ENCODE measurements at places on chromosomes 5 and 9. TPM values are rescaled to one million over a fixed set of nuclear protein-coding genes. Genes with fewer than 3 reads are reported as not detected.

MLANA gene
- polyA plus RNA-seq, result not detected

SLC36A3 gene
- polyA plus RNA-seq, result not detected

KIF20A gene
- polyA plus RNA-seq, result 34.4 TPM

GRCh38 chr5:14793851-14794250 is 77.7 kb downstream of the ANKH start:
- DNase-seq, result no peak

DNA sequence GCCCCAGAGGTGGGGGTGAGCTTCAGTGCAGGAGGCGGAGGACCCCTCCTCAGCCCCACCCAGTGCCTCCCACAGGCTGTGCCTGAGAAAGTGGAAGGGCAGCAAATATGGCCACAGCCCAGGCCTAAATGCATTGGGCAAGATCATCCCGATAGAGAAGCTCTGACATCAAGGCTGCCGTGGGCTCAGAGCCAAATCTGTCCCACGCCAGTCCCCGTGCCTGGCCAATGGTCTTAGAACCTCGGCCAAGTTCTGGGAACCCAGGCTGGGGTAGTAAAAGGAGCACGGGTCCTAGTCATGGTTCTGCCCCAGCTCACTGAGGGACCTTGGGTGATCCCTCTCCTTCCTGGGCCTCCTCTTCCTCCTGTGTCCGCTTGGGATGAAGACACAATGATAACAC is 27.7 kb upstream of the TNIP1 start:
- DNase-seq, result no peak

CTXN3 gene
- not detected for polyA plus RNA-seq

DNA sequence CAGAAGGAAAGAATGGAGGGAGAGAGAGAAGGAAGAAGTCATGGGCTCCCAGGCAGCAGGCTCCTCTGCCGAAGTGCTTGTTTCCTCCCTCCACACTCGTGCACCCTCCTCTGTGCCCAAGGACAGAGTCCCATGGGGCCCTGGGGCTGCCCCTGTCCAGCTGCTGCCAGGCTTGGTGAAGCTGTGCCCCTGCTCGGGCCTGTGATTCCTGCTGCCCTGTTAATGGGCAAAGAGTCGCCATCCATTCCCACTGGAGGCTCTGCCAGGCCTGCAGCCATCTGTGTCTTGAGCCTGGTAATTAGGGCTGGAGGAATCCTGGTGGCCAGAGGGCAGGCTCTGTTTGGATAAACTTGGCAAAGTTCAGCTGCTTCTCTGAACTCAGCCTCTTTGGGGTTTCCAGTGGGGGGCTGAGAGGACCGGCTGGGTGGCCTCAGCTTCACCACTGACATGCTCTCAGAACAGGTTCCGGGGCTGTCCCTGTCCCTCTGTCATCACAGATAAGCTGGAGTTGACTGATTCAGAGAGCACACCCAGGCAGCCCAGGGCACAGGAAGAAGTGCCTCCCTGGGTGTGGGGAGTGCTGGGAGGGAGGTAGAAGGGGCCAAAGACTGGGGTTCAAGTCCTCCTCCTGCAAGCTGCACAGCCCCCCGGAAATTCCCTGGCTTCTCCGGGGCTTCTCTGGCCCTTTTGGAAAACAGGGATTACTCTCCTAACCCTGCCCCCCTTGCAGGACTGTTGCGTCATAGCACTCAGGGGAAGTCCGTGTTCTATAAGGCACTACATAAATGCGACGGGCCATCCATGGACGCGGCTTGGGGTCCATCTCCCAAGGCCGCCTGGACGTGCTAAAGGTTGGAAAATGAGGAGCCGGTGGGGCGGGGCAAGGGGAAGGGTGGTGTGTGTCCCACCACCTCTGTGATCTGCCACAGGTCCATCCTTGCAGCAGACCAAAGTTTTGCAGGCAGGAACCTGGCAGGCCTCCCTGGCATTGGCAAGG is 154.8 kb downstream of the PAX5 start:
- DNase-seq, result no peak

DNA sequence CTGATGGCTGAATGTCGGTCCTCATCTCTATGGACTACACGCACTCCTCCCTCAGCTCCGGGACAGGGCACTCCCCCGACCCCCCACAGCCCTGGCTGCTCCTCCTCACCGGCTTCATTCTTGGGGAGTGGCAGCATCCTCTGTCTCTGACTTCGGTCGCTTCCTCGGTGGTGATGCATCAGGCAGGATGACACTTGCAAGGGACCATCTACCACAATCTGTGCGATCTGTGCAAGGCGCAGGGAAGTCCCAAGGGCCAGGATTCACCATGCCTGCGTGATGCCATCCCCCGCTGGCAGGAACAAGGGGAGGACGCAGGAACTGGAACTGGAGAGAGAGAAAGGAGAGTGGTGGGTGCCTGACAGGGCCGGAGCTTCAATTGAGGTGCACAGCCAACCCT is 2.2 kb upstream of the CACNA1B start:
- no peak for DNase-seq

FREM1 gene
- polyA plus RNA-seq, result 0.04 TPM

DNA sequence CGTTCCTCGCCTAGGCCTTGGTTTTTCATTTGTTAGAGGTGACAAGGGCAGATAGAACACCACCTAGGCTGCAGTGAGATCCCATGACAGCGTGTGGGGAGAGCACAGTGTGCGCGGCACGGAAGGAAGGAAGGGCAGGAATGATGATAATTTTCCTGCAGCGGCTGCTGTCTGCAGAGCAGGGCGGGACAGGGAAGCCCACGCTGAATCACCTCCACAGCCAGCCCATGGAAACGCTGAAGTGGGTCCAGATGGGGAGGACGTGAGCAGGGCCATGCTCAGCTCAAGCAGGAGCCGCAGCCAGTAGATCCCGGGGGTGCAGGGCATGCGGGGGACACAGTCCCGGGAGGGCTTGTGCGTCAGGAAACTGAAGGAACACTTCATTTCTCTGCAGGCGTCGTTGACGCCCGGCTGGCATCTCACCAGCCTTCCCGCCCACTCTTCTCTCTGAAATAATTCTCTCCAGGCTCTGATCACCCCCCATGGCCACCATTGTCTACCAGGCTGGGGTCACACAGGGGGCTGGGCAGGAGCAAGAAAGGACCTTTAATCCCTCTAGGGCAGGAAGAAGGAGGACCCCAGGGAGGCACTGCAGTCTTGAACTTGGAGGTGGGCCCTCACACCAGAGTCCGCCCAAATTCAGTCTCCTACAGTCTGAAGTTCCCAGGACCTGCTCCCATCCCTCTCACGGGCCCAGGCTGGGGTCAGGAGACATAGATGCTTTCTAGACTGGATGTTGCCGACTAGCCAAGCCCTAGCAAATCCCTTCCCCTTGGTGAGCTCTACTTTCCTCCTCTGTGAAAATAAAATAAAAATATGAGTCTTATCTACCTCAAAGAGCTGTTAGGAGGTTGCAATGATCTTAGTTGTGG is 20.9 kb upstream of the SYNPO start:
- no peak for DNase-seq

- DNase-seq, result no peak
These were observed 15.8 kb upstream of the NRARP start for GRCh38 chr9:137317718-137318511.

DNA sequence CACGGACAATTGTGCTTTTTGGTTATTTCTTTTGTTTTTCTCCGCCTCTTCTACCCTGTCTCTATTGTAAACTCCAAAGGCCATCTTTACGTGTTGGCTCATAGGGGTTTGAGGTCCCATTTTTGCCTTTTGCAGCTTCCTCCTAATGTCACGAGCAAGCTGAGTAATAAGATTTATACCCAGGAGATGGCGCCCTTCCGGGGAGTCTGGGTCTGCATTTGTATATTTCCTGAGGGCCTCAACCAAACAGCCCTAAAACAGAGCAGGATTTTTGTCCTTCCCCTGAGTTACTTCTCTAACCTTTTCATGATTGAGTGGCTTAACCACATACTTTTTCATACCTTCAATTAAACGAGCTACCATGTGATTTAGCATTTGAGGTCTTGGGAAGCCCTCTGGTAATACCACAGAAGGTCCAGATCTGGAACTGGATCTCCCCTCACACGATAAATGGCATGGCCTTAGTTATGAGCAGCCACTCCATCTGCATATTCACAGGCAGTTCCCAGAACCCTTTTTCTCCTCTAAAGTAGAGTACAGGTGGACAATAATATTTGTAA is 11.2 kb upstream of the CFAP95 start:
- DNase-seq, result no peak

DNA sequence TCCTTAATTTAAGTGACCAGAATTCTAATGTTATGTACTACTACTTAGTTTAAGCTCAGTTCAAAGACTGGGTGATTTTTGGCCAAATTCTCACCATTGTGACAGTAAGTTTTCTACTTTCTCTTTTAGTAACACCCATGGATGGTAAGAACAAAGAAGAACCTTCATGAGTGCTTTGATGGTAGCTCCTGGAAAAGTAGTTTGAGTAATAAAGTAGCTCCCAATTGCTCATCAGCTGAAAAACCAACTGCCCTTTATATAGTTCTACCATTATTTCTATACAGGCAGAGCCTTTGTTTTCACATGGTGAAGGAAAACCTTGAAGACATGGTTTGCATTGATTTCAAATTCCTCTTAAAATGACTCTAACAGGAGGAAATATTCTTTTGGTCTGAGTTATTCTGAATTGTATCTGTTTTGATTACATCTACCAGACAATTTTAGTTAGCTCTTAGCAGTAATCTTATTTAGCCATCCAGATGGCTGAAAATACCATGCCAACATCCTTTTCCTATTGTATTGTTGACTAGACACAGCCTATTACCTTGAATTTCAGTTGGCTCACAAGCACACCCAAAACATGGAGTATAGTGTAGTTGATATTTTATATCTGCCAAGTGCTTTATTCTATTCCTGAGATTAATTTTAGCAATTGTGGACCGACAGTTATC is 23.7 kb upstream of the STARD4 start:
- no peak for DNase-seq

GRCh38 chr9:18346745-18347144 is 127.2 kb upstream of the ADAMTSL1 start:
- DNase-seq, result no peak

GRCh38 chr5:51326844-51327243 is 56.4 kb upstream of the ISL1 start:
- peak; percentile 16 for DNase-seq

GRCh38 chr9:1200847-1201251 is 150.7 kb downstream of the DMRT2 start:
- no peak for DNase-seq

GRCh38 chr5:155633338-155633957 is 619.9 kb downstream of the KIF4B start:
- no peak for DNase-seq

PCDHGA11 gene
- polyA plus RNA-seq, result 0.75 TPM

DNA sequence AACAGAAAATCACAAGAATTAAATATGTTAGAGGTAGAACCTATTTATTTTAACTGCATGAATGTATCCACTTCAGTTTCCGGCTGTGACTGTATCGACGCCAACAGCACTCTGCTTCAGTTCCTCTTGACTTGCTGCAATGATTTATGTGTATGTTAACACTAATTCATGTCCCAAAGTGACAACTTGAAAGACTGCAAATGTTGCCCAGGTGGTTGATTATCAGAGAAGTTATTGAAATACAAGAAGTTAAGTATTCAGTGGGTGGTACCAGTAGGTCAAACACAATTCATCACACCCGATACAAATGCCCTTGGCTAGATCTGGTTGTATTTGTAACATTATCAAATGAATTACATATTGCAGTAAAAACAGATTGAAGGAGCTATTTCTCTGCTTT is 622.7 kb upstream of the CDH18 start:
- no peak for DNase-seq
